ENCODE measurements at places on chromosomes 4 and X.

DNA sequence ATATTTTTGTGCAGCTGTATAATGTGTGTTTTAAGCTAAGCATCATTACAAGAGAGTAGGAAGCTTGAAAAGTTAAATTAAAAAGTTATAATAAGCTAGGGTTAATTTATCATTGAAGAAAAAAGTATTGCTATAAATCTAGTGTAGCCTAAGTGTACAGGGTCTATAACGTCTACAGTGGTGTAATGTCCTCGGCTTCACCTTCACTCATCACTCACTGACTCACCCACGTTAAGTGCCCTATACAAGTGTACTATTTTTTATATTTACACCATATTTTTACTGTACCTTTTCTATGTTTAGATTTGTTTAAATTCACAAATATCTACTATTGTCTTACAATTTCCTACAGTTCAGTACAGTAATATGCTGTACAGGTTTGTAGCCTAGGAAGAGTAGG lies 23.5 kb downstream of the ARAP2 start:
- DNase-seq = no peak

- DNase-seq = no peak
These were observed 30.3 kb upstream of the SLC2A9 start for GRCh38 chr4:10051517-10052135.

GRCh38 chr4:121177246-121178137 lies 13.4 kb upstream of the TNIP3 start:
- no peak for DNase-seq

DNA sequence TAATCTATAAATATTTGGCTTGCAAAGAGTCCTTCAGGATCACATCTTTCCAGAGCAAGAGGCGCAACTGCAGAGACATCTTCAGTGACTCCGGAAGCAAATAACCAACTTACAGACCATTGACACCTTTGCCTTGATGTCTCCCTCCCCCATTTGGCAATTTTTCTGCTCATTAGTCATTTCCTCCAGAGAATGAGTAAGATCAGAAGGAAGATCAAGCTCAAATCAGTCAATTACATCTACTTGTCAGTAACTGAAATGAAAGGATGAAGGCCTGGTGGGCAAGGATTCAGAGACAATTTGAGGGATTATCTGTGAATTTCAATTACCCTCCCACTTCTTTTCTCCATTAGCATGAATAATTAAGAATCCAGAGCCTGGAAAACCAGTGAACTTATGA lies 665.6 kb upstream of the CPEB2 start:
- DNase-seq = peak; percentile 39

DNA sequence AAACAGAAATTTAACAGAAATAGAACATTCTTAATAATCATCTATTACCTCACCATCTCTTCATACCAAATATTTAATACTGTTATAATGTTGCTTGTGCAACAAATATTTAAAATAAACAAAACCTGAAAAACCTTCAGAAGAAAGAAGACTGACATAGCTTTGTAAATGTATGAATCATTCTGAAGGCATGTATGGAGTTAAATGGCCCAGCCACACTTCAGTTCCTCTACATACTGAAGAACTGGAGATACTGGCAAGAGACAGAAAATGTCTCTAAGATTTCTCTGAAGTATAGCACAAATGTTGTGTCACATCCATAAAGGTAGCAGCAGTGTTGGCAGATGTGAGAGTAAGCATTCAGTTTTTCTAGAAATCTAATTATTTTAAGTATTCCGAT lies 275.3 kb upstream of the FGF13 start:
- DNase-seq = no peak

DNA sequence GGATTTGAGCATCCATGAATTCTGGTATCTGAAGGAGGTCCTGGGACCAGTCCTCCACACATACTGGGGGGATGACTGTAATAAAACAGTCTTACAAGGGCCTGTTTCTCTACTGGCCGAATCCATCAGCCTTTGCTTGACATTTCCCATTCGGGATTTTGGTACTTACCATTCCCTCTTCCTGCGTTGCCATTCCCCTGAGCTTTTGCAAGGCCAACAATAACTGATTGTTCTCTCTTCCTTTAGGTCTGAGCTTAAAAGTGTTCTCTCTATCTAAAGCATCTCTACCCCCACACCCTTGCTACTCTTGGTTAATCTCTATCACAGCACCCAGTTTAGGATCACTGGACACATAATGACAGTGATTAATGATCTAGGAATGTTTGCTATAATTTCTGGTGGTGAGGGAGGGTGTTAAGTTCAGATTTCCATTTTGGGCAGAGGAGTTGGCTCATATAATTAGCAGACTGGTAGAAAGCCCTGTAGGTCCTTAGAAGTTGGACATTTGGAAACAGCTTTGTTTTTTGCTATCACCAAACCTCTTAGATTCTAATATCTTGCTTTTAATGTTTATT lies 29.4 kb downstream of the TMA16 start:
- no peak for DNase-seq

- DNase-seq = no peak
These were observed 3.2 kb upstream of the ARHGAP36 start for GRCh38 chrX:131054906-131055305.

GRCh38 chrX:149506349-149506748 lies 1.2 kb upstream of the IDS start:
- DNase-seq = no peak

GRCh38 chr4:145956288-145956890 lies 17.8 kb upstream of the ZNF827 start:
- DNase-seq = peak; percentile 51

- peak; percentile 62 for DNase-seq
These were observed 64.4 kb downstream of the CHST7 start for GRCh38 chrX:46637938-46638337.

DNA sequence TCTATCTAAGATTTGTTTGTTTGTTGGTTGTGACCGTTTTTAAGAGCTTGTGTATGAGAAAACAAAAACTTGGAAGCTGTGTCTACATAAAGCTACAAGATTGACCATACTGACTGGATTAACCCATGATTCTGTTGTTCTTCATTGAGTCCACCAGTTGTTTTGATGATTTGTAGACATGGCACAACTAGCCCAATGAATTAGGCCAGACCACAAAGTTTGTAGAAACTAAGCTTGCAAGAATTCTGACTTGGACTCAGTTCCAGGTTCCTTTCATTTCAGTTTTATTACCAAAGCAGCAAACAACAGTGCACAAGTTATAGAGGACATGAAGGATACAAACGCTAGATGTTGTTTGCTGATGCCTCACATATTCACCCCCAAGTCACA lies 119.3 kb downstream of the RASGEF1B start:
- DNase-seq = no peak

DNA sequence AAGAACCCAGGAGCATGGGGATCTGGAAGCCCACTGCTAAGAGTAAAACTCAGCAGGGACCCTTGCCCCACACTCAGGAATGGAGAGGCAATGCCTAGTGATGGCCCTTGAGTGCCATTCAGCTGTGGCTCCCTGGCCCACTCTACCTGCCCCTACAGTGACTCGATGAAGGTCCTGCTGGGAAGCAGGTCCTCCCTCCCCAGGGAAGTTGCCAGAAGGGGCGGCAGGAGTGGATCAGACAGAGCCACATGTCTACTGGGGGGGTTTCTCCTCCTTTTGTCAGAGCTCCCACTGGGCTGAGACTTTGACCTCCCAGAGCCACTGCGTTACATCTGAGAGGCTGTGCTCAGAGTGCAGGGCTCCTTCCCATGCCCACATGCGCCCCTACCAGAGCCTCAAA lies 1.2 kb downstream of the SLC10A3 start:
- no peak for DNase-seq

GRCh38 chr4:1628892-1629698 lies 55.0 kb downstream of the FAM53A start:
- peak; percentile 71 for DNase-seq

GRCh38 chr4:105430811-105431210 lies 43.1 kb downstream of the PPA2 start:
- no peak for DNase-seq

- no peak for DNase-seq
These were observed 5.3 kb upstream of the VMA21 start for GRCh38 chrX:151391722-151392121.
